ENCODE measurements at places on chromosomes 5 and 9.

- peak; percentile 48 for DNase-seq
Measured at GRCh38 chr9:113056191-113057106, at the start of gene ZFP37. TSS of gene ZFP37 (minus strand) at chr9:113056724. CDS start at chr9:113056688, 36 bp downstream.

GRCh38 chr5:26981750-26982149 is 56.6 kb downstream of the CDH9 start:
- no peak for DNase-seq

DNA sequence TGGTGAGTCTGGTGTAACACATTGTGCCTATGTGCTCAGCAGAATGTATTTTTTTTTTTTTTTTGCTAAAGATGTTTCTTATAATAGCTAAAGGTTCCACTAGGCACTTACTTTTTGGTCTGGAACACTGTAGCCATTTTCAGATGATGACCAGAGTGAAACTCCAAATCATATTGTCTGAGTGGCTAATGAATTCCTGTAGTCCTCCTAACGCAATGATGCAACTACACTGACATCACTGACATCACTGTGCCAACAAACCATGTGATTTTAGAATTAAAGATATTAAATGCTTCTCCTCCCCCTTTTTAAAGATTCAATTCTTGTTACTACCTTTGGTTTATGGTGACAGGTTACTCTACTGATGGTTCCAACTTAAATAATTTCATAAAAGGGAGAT is 28.8 kb downstream of the JAKMIP2 start:
- DNase-seq: no peak

DNA sequence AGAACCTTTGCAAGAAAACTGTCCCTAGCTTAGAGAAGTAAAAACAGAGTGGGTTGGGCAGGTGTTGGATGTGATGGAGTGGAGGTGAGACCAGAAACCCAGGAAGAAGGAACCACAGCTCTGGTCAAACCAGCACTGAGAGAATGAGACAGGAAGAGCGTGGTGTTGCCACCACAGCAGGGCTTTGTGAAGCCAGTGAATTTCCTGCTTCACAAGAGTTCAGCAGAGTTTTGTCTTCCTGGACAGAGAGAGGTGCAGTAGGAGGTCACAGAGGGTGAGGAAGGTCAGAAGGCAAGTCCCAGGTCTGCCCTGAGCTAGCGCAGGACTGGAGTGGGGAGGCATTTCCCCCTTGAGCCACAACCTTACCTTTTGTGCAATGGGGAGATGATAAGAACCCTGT is 2306.2 kb upstream of the ACO1 start:
- no peak for DNase-seq
